ENCODE measurements at places on chromosomes 7 and 10.

- no peak for DNase-seq
These were observed 10.2 kb downstream of the PDLIM1 start for GRCh38 chr10:95280637-95281036.

- no peak for DNase-seq
These were observed 104.0 kb downstream of the GRM3 start for GRCh38 chr7:86747698-86748097.

DNA sequence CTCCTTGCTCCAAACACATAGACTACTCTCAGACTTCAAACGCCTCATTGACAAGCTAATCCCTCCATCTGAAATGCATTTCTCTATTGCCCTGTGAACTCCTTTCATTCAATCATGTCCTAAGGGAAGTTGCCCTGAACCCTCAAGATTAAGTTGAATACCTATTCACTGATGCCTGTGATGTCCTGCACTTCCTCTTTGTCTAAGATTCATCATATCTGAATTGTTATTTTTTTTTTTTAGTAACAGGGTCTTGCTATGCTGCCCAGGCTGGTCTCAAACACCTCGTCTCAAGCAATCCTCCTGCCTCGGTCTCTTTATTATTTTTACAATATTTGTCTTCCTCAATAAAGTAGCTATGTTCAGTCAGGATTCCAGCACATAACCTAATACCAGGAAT lies 3.2 kb downstream of the PSMA2 start:
- no peak for DNase-seq

DNA sequence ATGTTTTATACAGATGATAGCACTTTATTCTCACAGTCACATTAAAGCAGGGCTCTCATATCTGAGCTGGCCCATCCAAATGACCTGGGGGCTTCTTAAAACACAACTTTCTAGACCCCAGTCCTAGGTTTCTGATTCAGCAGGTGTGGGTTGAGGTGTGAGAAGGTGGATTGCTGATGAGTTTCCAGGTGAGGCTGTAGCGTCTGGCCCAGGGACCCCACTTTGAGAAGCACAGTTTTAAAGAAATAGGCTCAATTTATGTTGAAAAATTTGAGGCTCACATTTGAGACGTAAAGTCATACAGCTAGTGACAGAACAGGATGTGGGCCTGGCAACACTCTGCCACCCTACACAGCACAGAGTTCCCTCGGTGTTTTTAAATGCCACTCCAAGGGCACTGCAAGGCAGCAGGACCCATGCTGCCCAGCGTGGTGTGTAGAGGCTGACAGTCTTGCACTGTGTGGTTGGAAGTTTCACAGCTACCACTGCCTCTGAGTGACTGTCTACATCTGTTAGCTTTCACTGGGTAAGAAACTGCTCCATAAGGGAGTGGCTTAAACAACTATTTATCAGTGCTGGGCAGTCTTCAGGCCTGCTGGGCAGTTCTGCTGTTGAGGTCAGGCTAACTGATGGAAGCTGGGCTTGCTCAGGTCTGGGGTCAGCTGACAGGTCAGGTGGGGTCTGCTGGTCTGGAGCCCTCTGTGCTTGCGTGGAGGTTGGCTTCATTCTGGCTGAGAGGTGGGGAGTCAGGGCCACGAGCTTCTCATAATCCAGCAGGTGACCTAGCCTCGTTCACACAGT lies 319.7 kb downstream of the CXCL12 start:
- no peak for DNase-seq

- DNase-seq, result no peak
These were observed 573.9 kb downstream of the GATA3 start for GRCh38 chr10:8628351-8628750.

Data from CD8-positive, alpha-beta memory T cell (primary cell).